ENCODE measurements at places on chromosomes 11 and 22.

GRCh38 chr11:124839128-124839971, 25.9 kb upstream of the ROBO3 start:
- DNase-seq: no peak

GRCh38 chr11:34757026-34757451, 136.1 kb downstream of the EHF start:
- DNase-seq: peak; percentile 96

GRCh38 chr11:104036995-104037394, 555 bp downstream of the DDI1 start:
- no peak for DNase-seq

GRCh38 chr11:35554491-35555437, 29.3 kb upstream of the PAMR1 start:
- DNase-seq: no peak

DNA sequence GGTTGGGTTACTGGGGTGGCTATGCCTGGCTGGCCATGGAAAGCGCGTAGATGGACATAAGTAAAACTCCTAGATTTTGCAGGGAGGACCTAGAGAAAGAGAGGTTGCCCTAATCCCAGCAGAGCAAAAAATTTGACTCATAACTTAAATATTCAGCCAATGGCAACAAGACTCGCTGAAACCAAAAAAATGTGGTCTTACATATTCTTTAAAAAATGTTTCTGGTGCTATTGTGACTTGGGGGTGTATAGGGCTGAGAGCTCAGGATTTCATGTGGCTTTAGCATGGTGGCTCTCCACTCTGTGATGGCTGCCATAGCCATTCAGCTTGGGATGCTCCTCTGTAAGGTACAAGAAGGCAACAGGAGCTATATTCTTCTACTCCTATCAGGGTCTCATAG, 27.2 kb upstream of the PDGFD start:
- no peak for DNase-seq

- no peak for DNase-seq
Observed at GRCh38 chr22:20267441-20268278, 458 bp downstream of the RTN4R start.

GRCh38 chr11:126262216-126262615, 6.5 kb downstream of the SRPRA start:
- no peak for DNase-seq

DNA sequence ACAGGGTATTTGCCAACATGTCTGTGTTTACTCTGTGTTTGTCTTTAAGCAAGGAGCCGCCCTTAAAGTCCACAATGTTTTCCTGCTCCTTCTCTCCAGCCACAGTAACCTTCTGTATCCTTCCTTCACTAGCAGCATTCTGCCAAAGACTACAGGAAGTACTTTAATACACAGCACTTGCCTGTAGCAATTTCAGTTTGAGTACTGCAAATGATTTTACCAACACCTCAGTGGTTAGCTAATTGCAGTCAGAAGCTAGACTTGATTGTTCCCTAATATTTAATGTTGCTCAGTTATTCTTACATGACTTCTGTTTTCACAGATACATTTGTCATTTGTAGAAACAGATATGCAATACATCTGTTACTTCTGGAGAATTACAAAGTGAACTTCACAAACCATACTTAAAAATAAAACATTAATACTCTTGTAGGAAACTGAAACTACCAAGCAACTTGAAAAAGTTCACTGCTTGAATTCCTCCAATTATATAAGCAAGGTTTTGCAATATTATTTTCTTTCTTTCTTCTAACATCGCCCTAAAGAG, 69.1 kb downstream of the FCHSD2 start:
- DNase-seq: peak; percentile 69

DNA sequence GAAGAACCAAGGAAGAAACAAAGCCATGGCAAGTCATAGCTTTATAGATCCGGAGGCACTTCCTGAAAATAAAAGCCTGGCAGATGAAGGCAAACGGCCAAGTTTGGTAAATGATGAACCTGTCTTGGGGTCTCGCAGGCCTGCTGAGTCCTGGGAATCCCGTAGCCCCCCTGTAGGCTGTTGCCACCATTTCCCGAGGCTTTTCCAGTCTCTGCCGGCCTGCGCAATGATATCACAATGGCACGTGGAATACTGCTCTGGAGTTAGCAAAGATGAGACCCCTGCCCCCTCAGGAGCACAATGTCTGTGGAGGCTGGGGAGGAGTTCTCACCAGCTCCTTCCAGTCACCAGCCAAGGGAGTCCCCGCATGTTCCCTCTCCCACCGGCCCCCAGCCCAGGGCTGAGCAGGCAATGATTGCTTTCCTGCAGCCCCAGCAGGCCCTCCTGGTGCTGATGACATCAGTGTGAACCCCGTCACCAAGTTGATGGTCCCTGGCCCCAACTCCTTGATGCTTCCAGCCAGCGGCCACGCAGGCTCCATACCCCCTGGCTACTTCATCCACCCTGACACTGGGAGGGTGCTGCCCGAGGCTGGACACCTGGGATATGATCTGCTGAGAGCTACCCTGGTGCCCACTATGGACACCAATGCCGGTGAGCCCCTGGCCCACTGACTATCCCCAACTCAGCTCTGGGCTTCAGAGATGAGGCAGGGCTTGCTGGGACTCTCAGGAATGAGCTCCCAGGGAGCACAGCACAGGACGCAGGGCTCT, 55.9 kb downstream of the BTG4 start:
- no peak for DNase-seq

DNA sequence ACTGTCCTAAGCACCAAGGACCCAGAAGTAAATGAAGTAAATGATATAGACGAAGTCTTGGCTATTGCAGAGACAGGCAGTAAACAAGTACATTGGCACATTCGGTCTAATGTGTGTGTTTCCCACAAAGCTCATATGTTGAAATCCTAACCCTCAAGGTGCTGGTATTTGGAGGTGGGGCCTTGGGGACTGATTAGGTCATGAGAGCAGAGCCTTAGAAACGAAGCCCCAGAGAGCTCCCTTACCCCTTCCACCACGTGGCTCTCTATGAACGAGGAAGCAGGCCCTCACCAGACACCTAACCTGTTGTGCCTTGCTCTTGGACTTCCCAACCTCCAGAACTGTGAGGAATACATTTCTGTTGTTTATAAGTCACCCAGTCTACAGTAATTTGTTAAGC, 14.9 kb downstream of the CLMP start:
- peak; percentile 42 for DNase-seq

DNA sequence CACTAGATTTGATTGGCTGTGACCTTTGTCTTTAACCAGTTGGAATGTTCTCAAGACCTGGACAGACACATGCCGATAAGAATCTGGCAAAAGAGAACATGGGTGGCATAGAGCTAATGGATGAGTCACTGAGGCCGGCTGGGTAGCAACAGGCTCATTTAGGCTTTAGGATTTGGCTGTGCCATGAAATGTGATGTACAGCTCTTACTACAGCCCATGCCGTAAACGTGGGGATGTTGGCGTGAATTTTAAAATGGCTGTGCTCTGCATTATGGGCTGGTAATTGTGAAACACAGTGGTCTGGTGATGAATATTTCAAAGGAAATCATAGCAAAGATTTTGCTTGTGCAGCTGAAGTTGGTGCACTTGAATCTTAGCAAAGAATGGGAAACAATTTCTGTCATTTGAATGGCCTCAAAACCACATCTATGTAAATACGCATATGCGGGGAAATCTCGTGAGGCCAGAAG, 332.4 kb downstream of the TBC1D22A start:
- peak; percentile 18 for DNase-seq

DNA sequence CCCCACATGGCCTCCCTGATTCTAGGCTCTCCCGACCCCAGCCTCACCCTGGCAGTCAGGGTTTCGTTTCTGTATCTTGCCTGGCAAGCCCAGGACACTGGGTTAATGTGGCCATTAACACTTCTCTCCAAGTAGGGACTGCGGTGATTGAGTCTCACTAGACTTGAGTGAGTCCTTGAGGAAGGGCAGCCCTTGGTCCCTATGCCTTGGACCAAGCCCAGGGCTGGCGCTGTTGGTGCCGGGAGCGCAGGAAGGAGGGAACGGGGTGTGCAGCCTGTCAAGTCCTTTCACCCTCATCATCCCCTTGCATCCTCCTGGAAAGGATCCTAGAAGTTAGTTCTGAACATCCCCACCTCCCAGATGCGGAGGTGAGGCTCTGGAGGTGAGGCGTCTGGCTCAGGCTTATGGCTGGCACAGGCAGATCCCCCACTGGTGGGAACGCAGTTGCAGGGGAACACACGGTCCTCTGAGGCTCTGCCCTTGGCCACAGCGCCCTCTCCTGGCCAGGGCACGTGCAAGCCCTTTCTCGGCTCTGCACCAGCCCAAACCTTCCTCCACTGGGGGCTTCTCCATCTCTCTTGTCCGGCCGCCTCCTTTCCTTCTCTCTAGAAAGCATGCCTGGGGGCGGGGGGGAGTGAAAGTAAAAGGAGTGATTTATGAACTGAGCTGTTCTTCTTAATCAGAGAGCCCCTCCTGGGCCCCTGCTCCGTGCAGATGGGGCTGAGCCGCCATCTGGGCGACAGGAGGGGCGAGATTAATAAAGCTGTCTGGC, 56.7 kb downstream of the TP53I11 start:
- peak; percentile 30 for DNase-seq

DNA sequence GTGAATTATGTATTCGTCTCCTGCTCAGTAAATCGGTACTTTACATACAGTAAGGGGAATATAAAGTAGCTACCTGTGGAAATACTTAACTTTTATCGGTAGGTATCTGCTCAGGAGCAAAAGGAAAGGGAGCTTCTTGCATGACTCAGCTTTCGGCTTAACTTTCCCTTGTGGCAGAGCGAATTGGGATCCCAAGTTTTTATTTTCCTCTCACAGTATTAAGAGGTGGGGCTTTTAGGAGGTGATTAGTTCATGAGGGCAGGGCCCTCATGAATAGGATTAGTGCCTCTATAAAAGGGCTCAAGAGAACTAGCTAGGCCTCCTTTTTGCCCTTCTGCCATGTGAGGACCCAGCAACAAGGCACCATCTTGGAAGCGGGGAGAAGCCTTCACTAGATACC, 18.7 kb downstream of the RCN1 start:
- DNase-seq: peak; percentile 11

GRCh38 chr11:29029452-29029851, 921.3 kb downstream of the METTL15 start:
- DNase-seq: no peak

DNA sequence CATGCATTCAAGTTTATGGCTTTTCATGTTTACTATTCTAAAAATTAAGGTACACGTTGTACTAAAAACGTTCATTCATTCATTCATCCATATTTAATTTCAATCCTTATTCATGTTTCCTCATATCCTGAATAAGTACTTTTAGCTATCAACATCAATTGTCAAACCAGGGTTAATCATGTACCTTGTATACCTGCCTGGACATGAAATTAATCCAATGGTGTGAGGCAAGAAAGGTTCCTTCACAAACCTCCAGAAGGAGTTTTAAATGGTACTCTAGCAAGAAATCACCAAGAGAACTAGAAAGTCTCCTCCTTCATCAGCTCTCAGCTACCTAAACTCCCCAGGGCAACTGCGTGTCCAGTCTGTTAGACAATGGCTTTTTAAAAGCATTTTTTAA, 33.4 kb downstream of the TMEM123 start:
- DNase-seq: peak; percentile 90

- DNase-seq: no peak
Observed at GRCh38 chr11:82945682-82946081, 44.1 kb downstream of the DDIAS start.

- DNase-seq: no peak
Observed at GRCh38 chr11:119113716-119114115, 6.6 kb downstream of the C2CD2L start.

DNA sequence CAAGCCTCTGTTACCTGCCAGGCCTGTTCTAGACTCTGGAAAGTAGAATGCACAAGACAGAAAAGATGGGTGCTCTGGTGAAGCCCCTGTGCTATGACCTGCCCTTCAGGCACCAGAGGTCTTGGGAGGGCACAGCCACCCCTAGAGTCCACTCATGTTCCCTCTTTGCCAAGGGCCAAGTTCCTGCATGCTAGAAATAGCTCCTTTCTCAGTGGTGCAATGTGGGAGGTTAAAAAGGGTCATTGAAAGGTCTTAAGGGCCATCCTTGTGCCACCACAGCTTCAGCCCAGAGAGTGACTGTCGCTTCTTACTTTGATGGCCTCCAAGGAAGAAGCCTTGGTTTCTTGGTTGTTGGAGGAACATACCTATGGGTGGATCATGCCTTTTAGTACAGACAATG, 84.6 kb upstream of the PARVA start:
- no peak for DNase-seq

GRCh38 chr11:13972944-13973343, 10.4 kb downstream of the SPON1 start:
- DNase-seq: no peak

DNA sequence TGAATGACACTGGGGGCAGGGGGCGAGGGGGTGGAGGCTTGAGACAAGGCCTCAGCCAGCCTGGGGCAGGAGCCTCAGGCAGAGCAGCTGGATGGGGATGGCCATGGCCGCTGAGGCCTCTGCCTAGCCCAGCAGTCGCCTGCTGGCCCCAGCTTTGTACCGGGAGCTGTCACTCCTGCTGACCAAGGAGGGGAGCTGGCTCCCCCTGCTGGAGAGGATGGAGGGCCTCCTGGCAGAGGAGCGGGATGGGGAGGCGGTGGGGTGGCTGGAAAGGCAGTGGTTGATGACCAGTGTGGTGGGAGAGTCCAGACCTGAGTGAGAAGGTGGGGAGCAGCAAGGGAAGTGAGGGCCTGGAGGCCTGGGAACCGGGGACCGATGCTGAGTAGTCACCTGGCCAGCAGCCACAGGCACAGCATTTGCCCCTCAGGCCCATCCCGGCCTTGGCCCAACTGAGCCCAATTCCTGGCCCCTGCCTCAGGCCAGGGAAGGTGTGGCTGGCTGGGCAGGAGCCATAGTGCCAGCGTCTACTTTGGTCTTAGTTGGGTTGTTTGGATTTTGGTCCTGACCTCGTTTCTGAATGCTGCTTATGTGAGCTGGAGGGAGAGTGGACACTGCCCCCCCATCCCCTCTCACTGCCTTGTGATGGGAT, 6.0 kb upstream of the SUSD2 start:
- DNase-seq: peak; percentile 36

- no peak for DNase-seq
Observed at GRCh38 chr11:106683435-106683834, 334.8 kb downstream of the GUCY1A2 start.

GRCh38 chr11:92552942-92553341, 328.3 kb downstream of the FAT3 start:
- peak; percentile 12 for DNase-seq

DNA sequence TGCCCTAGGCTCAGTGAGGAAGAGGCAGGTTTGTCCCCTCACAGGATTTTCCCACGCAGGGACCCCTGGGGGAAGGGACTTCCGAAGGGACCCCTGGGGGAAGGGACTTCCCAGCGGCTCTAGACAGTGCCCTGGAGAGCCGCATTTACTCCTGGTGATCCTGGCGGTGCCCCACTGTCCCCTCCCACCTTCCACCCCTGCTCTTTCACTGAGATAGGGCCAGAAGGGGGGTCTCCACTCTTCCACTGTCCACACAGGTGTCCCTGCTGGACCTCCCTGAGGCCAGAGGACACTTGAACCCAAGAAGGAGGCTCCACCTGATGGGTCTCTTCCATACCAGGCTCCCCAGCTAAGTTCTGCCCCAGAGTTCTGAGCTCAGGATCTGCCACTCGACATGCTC, 1333.9 kb downstream of the BRD1 start:
- no peak for DNase-seq

DNA sequence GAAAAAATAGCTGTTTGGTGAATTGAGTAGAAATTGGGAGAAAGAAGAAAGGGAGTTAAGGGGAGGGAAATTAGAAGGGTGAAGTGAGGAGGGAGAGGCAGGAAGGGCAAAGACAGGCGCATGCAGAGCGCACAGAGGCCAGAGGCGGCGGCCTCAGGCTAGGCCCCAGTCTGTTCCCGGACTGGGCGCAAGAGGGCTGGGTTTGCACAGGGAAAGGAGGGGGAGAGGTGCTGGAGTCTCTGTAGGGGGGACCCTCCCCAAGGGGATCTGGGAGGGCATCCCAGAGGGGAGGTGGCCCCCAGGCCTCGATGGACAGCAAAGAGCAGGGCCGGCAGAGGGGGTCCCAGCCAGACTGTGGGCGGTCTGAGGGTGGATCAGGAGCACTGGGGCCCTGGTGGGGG, 1.3 kb upstream of the FLRT1 start:
- no peak for DNase-seq
